ENCODE measurements at places on chromosomes 5 and 9.

GRCh38 chr9:112495614-112496013 is 9.0 kb downstream of the KIAA1958 start:
- DNase-seq, result no peak

DNA sequence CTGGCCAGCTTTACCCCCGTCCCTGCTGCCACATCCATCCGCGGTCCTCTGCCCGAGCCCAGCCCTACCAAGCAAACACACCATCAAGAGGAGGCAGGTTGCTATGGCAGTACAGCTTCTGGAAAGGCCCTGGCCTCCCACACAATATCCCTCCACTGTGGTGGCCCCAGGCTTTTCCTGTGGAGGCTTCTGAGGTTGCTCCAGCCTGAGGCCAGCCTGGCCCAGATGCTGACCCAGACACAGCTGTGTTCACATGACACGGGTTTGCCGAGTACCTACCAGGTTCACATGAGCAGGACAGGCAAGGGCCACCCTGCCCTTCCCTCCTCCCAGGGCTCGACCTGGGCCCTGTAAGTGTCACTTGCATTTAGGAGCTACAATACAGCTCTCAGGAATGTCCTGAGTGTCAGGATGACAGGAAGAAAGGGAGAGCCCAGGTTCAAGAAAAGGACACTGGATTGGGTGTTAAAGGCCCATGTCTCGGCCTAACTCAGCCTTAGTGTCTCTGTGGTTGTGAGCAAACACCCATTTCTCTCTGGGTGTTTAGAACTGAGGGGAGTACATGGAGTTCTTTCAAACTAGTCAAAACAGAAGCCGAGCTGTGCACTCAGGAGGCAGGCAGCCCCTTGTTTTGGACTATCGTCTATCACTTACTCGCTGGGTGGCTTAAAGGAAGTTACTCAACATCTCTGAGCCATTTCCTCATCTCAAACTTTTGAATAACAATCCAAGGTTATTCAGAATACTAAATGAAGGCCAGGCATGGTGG is 40.2 kb downstream of the NAIF1 start:
- no peak for DNase-seq

GRCh38 chr5:66967826-66968262 is 228.8 kb downstream of the CD180 start:
- DNase-seq, result no peak

GRCh38 chr9:4927701-4928100 is 57.4 kb upstream of the JAK2 start:
- DNase-seq, result no peak

DNA sequence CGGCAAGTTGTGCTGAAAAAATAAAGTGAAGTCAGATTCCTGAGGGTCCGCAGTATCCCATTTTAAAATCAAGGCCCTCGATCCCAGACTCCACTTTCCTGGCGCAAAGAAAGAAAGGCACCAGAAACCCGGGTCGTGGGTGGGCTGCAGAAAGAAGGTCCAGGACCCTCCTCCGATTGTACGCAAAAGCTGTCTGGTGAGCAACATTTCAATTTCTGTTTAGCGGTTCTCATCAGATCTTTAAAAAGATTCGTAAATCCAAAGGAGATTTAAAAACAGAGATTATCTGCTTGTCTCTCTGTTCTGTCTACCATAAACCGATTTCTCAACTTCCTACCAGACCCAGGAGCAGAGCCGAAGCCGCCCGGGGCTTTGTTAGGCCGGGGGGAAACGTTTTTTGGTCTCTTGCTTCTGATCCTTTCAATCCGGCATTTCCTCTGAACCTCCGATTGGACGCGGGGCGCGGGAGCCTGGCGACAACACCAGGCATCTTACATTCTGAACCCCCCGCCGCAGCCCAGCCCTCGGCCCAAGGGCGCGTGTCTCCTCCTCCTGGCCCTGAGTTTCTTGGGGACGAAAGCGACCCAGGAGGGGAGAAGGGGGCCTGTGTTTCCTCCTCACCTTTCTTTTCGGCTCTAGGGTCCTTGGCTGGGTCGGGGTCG is 746 bp downstream of the NKX2-5 start:
- DNase-seq, result no peak

Measured in right forelimb (tissue), 1 donor.